Suprapubic skin (tissue), 4 donors: ENCODE measurements at places on chromosomes 1 and 21.

GRCh38 chr1:35243691-35244090 lies 24.8 kb upstream of the ZMYM4 start:
- no peak overlapping the region for H3K4me3 ChIP-seq
- no peaks in the 10 kb centered on the region for H3K4me1 ChIP-seq
- DNase-seq = no peak
- no peak overlapping the region for H3K27ac ChIP-seq
- H3K36me3 ChIP-seq = no peaks in the 10 kb centered on the region
- no peaks in the 10 kb centered on the region for H3K27me3 ChIP-seq

- H3K4me3 ChIP-seq = no peak overlapping the region
- peaks cover 13% of the 10 kb centered on the region for H3K4me1 ChIP-seq
- H3K27ac ChIP-seq = no peak overlapping the region
- H3K36me3 ChIP-seq = no peaks in the 10 kb centered on the region
- H3K27me3 ChIP-seq = no peaks in the 10 kb centered on the region
Measured at GRCh38 chr1:219812086-219812485, 116.3 kb downstream of the SLC30A10 start.

DNA sequence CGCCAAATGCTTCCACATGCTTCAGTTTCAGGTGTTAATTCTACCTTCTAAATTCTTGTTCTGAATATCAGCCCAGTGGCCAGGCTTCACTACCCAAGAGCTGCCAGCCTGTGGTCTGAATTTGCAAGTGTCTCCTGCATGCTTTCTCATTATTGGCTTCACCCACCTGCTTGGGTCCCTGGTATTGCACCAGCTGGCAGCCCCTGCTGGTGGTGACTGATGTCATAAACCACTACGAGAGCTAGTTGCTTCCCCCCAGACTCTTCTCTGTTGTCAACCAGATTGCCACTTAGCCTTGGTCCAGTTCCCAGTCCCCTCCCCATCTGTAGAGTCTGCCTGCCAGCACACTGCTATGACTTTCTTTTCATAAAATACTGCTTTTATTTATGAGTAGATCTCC lies 197.7 kb upstream of the DUSP10 start:
- H3K4me3 ChIP-seq = no peak overlapping the region
- no peaks in the 10 kb centered on the region for H3K4me1 ChIP-seq
- no peak for DNase-seq
- no peaks in the 10 kb centered on the region for H3K36me3 ChIP-seq
- no peaks in the 10 kb centered on the region for H3K27me3 ChIP-seq
- no peak overlapping the region for H3K27ac ChIP-seq

- H3K27me3 ChIP-seq = no peaks in the 10 kb centered on the region
- H3K27ac ChIP-seq = no peak overlapping the region
- H3K4me1 ChIP-seq = no peaks in the 10 kb centered on the region
- H3K36me3 ChIP-seq = no peaks in the 10 kb centered on the region
- no peak overlapping the region for H3K4me3 ChIP-seq
Measured at GRCh38 chr1:28322194-28322593, 6.6 kb upstream of the MED18 start.

DNA sequence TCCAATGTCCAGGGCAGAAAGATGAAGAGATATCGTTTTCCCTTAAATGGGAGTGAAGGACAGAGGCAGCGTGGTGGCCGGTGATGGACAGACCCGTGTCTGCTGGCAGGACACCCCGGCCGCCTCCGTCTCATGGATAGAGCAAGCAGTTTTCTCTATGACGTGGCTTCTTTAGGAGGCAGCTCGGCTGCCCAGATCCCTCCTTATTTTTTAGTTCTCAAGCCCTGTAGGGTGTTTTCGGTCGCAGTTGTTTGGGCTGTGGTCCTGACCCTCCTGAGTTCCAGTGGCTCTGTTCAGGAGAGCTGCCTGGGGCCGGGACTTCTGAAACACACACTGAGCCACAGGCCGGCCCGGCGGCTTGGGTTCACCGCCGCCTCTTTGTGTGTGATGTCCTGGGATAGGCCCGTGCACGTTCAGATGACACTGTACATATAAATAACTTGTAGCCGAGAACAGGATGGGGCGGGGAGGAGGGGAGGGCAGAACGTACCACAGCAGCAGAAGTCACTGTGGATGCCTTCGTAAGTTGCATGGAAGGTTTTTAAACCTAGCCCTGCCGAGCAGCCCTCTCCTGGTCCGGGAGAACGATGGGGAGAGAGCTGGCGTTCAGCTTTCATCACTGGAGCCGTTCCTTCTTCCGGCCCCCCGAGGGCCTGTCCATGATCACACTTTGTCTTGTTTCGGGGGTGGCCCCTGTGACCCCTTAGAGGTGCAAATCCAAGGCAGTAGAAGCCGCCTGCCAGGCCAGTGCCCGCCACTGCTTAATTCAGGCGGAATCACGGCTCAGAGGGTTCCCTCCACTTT lies 65.2 kb downstream of the SIK1 start:
- no peaks in the 10 kb centered on the region for H3K27me3 ChIP-seq
- peaks cover 48% of the 10 kb centered on the region for H3K4me1 ChIP-seq
- H3K36me3 ChIP-seq = no peaks in the 10 kb centered on the region

GRCh38 chr21:40294345-40294744 lies 427.1 kb downstream of the PCP4 start:
- no peak overlapping the region for H3K27ac ChIP-seq
- H3K27me3 ChIP-seq = no peaks in the 10 kb centered on the region
- no peak overlapping the region for H3K4me3 ChIP-seq
- no peaks in the 10 kb centered on the region for H3K4me1 ChIP-seq

DNA sequence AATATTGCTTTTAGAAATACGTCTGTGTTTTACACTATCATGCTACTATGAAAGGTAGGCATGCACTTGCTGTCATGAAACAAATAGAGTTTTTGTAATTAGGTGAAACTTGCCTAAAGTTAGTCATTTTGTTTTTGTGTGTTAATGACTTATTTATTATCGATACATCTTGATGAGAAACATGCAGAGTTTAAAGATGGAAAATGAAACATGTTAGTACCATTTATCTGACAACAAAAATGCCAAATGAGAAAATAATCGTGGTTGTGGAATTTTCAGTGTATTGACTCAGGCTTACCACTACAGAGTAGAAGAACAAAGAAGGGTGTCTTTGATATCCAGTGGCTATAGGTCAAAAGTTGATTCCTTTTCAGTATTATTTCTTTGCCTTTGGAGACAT lies 105.5 kb downstream of the NCAM2 start:
- no peak overlapping the region for H3K27ac ChIP-seq
- H3K4me3 ChIP-seq = no peak overlapping the region
- no peaks in the 10 kb centered on the region for H3K36me3 ChIP-seq
- no peaks in the 10 kb centered on the region for H3K4me1 ChIP-seq

- no peaks in the 10 kb centered on the region for H3K27me3 ChIP-seq
- DNase-seq = no peak
- H3K36me3 ChIP-seq = no peaks in the 10 kb centered on the region
- no peak overlapping the region for H3K4me3 ChIP-seq
- no peak overlapping the region for H3K27ac ChIP-seq
- no peaks in the 10 kb centered on the region for H3K4me1 ChIP-seq
Measured at GRCh38 chr1:193525917-193526710, 339.7 kb upstream of the B3GALT2 start.

GRCh38 chr1:217274416-217274815 lies 356.5 kb downstream of the GPATCH2 start:
- no peaks in the 10 kb centered on the region for H3K4me1 ChIP-seq
- H3K36me3 ChIP-seq = no peaks in the 10 kb centered on the region

DNA sequence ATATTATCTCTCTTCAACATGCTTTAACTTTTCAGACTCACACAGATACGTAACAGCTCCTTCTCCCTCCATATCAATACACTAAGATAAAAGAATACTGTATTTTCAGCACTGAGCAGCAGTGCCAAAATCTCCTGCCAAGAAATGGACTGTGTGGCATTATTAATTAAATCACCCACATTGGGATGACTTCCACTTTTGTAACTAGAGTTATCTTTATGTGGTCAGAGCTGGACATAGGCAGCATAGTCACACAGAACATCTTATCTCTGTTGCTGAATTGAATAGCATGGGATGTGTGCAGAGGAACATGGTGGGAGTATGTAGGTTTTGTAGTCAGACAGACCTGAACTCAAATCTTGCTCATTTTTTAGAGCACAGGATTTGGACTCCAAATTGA lies 41.4 kb upstream of the CACYBP start:
- H3K4me3 ChIP-seq = no peak overlapping the region
- H3K36me3 ChIP-seq = no peaks in the 10 kb centered on the region
- no peaks in the 10 kb centered on the region for H3K27me3 ChIP-seq
- H3K4me1 ChIP-seq = peaks cover 7% of the 10 kb centered on the region
- DNase-seq = no peak
- H3K27ac ChIP-seq = no peak overlapping the region

DNA sequence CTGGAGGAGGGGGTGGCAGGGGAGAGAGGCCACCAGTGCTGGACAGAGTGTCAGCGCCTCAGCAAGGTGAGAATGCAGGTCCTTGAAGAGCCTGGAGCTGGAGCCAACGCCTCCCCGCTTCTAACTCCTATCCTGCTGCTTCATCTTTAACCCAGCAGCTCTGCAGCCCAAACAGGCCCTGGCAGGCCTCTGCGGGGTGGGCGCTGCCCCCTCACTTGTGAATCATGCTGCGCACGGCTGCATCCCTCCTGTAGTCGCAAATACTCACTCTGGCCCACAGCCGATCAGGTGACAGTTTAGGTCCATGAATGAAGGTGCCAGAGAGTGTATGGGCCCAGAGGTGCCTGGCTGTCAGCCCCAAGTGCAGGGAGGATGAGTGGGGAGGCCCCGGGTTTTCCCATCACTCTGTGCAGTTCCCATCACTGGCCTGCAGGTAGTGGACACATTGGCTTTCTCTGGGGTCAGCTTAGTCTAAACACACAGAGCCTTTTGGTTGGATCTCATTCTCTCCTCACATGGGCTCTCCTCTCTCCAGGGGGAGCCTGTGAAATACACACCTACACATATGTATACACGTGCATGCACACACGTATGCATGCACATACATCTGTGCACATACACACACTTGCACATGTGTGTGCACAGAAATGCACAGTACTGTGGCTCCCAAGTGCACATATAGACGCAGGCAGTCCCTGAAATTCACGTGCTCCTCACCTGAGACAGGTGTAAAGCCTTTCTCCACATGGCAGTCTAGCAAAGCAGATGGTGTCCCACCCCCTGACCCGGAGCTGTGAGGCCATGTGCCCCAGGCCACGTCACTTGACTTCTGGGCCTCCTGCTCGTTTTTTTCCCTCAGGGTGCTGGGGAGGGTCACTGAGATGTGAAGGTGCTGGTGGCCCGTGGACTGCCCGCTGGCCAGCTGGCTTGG lies 52.0 kb downstream of the TRIM11 start:
- no peaks in the 10 kb centered on the region for H3K36me3 ChIP-seq
- no peak overlapping the region for H3K4me3 ChIP-seq
- no peaks in the 10 kb centered on the region for H3K27me3 ChIP-seq

- H3K27me3 ChIP-seq = no peaks in the 10 kb centered on the region
- H3K36me3 ChIP-seq = no peaks in the 10 kb centered on the region
- H3K4me1 ChIP-seq = no peaks in the 10 kb centered on the region
- DNase-seq = no peak
- H3K27ac ChIP-seq = no peak overlapping the region
Measured at GRCh38 chr21:30714946-30715345, 3.6 kb downstream of the KRTAP21-3 start.
